ENCODE measurements at places on chromosomes 12 and 14.

DNA sequence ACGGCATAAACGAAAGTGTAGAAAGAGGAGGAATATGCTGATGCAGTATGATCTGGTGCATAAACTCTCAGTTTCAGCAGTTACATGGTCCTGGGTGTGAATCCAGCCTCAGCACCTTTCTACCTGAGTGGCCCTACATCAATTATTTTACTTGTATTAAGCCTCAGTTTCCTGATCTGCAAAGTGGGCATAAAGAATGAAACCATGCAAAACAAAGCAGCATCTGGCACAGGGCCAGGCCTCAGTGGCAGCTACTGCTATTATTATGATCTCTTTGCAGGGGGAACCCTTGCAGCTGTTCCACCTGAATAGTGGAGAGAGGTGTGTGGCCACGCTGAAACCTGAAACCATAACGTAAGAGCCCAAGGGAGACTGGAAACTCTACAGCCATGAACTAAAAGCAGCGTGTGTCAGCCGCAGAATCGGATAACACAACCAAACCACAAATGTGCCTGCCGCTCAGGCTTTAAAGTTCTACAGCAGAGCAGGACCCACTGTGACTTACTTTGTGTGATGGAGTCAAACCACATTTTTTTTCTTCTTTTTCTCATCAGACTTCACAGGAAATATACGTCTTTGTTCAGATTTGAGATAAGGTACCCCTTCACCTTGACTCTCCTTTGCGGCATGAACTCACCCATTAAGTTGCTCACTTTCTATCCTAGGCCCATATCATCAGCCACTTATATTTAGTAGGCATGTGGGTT, 29.2 kb upstream of the FOS start:
- DNase-seq: no peak

- no peak for DNase-seq
Measured at GRCh38 chr14:77622366-77622961, 6.0 kb upstream of the SPTLC2 start.

DNA sequence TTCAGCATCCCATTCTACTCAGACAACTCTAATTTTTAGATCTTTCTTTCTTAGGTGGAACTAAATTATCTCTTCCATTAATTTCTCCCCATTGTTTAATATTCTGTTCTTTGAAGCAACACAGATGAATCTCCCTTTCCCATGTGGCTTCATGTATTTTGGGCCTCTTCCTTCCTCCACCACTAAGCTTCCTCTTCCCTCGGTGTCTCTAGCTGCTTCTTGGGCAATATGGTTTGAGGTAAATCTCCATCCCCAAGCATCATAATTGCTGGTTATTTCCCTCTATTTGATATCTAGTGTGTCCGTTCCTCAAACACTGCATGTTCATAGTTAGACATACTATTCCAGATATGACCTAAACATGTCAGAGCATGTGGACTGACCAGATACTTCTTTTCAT, 119.2 kb downstream of the PELI2 start:
- no peak for DNase-seq

DNA sequence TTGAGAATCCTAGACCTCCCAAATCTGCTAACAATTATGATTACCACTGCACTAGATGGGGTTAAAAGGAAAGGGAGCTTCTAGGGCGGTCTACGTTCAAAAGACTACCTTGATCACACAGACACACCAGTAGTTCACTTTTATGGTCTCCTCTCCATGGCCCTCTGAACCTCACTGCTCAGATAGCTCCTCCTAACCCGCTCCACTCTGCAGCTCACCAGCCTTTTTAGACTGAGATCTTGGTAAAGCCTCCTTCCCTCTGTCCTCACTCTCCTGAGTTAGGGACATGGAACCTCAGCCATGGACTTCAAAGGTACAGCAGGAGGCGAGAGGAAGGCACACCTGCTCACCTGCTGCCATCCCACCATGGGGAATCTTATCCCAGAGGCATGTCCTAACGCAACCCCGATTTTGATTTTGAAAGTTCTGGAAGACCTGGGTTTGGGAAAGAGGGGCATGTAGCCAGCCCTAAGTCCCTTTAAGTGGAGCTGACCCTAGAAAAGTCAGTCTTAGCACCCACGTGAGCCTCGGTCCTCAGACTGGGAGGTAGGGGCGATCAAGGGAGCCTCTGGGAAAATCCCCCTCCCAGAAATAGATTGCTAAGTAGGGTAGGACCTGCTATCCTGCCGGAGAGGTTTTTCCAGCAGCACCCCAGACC, 1.3 kb downstream of the ZNF219 start:
- DNase-seq: no peak

- DNase-seq: no peak
Measured at GRCh38 chr12:88306471-88307069, 164.5 kb downstream of the TMTC3 start.

DNA sequence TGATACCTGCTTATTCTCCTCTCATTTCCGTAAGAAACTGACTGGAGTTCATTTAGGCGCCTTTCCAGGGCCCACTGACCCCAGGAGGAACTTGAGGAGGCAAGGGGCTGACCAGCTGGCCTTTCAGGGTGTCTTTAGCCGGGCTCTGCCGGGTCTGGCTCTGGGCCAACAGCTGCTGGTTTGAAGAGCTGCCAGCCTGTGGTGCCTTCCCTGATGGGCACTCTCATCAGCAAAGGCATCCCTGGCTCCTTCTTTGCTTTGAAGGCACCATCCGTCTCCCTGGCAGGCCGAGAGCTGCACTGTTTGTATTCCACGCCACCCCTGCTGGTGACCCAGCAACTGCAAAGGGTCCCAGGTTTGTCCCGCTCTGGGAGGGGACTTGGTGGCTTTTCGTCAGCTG, 42.0 kb downstream of the IQSEC3 start:
- DNase-seq: no peak

DNA sequence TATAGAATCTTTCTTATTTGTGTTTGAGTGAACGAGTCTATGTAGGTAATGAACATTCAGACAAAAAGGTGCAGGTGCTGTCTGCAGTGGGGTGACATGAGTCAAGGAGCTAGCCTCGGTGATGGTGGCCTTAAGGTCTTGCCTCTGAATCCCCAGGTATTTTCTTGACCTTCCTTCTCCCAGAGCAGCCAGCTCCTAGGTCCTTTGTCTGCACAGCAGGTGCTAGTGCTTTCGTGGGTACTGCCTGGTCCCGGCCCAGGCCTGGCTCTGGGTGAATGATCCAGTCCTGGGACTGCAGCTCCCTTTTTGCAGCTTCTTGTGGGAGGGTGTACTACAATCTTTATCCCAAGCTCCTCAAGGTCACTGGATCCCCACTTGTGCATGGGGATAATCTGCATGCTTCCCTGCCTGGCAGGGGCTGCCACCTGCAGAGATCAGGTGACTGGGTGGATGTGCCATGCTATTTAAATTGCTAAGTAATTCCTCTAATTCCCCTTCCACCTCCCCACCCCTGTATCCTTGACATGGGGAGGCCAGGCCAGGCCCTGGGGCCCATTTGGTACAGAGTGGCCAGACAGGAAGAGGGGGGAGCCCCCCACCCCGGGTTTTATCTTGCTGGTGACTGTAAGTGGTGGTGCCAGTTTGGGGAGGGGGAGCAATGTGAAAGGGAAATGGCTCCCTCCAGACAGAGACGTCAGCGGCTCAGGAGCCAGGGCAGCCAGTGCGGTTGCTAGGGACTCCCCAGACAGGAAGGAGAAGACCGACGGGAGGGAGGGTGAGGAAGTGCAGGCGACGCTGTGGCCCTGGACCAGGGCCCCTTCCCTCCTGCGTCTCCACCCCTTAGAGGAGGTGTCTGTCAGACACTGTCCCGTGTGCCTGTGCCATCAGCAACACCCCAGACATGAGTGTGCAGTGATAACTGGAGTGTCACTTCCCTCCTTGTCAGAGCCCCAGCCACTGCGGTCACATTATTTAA, 6.7 kb downstream of the VASH1 start:
- DNase-seq: no peak

DNA sequence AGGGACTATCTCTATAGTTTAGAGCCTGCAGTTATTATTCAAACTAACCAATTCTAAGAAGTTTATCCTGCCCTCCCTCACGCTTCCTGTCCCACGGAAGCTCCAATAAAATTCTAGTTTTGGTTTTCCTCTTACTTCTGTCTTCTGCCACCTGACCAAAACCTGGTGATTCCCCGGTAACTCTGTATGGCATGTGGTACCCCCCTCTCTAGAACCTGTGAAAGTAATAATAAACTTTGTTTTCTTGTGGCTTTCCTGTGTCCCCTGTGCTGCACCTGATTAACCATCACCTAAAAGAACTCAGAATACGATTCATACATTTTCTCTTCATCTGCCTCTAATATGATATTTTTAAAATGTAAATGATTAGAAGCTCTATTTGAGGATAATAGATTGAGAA, 379.8 kb downstream of the APAF1 start:
- no peak for DNase-seq

DNA sequence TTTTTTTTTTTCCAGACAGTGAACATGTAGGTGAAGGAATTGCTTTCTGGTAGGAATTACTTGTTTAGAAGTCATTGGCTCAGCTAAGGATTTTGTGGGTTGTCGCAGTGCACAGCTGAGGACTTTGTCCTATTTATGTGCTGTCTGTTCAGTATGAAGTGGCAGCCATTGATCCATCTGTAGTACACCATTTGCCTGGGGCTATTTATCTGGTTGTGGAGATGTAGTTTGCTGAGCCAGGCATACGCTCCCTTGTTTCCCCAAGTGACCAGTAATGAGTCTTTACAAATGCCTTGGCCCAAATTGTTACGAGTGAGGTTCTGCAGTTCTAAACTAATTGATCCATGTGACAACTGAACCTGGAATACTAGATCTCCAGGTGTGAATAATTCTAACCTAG, 140.1 kb downstream of the NRXN3 start:
- DNase-seq: no peak

DNA sequence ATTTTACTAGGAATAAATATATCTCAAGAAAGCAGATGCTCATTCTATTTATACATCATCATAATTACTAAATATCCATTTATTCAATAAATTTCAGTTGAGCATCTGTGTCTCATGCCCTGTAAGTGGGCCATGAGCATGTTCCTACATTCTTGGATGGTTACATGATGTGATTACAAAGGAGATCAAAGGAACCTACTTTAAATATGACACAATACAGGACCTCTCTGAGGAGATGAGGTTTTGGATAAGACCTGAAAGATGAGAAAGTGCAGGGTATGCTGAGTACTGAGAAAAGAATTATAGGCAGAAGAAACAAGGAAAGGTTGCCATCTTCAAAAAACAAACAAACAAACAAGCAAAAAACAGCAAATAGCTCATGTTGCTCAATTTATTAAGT, 105.4 kb upstream of the CNTN1 start:
- no peak for DNase-seq

GRCh38 chr14:75543253-75543652, 21.0 kb downstream of the BATF start:
- DNase-seq: no peak

- no peak for DNase-seq
Measured at GRCh38 chr14:36313898-36314297, 6.5 kb downstream of the MBIP start.

- no peak for DNase-seq
Measured at GRCh38 chr14:73909681-73910080, 23.0 kb downstream of the ZNF410 start.

GRCh38 chr12:130583317-130583716, 132.8 kb downstream of the RIMBP2 start:
- DNase-seq: no peak

GRCh38 chr14:24042746-24043145, 9.1 kb upstream of the CARMIL3 start:
- DNase-seq: no peak

DNA sequence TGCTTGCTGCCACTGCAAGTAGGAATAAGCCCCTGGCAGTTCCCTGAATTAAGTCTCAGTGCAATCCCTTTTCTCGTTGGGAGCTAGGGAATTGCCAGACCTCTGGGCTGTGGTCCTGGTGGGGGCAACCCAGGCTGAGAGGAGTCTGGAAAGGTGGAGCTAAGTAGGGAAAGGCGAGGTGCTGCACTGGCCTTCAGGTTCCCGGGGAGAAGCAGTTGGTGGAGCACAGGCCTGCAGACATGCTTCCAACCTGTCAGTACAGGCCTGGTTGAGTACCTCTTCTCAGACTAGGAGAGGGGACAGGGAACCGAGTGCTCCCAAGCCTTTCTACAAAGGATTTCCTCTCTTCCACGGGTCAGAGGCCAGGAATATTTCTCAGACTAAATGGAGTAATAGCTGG, 1.5 kb downstream of the NRIP2 start:
- no peak for DNase-seq

GRCh38 chr14:50425816-50426215, 29.1 kb upstream of the CDKL1 start:
- DNase-seq: no peak

DNA sequence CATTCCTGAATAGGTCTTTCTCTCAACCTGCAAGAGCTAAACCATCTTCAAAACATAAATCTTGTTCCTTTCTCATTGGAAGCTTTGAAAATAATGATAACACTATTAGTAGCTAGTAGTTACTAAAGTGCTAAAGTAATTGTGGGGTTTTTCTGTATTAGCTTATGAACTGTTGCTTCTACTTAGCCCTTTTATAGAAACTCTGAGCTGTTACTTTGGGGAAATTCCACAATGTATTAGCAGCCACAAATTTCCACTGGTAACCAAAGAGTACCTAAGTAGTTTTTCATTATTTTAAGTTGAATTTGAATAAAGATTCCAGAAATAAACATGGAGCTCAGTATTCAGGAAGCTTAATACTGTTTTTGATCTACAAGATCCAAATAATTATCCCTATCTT, 6.4 kb upstream of the MAPK1IP1L start:
- no peak for DNase-seq

DNA sequence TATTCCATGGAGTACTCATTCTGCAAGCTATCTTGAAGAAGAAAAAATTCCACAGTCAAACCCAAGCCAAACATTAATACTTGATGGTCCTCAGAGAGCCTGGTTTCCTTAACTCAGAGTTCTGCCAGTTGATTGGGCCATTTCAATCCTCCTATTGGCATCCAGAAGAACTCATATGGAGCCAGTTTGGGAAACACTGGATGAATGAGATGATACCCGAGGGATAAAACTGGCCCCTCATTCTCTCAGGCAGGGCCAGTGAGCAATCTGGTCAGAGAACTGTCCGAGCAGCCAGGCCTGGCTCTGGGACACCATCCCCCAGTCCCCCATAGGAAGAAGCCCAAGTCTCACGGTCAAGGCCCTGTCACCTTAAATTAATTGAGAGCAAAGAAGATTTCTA, 48.8 kb downstream of the NUAK1 start:
- no peak for DNase-seq

DNA sequence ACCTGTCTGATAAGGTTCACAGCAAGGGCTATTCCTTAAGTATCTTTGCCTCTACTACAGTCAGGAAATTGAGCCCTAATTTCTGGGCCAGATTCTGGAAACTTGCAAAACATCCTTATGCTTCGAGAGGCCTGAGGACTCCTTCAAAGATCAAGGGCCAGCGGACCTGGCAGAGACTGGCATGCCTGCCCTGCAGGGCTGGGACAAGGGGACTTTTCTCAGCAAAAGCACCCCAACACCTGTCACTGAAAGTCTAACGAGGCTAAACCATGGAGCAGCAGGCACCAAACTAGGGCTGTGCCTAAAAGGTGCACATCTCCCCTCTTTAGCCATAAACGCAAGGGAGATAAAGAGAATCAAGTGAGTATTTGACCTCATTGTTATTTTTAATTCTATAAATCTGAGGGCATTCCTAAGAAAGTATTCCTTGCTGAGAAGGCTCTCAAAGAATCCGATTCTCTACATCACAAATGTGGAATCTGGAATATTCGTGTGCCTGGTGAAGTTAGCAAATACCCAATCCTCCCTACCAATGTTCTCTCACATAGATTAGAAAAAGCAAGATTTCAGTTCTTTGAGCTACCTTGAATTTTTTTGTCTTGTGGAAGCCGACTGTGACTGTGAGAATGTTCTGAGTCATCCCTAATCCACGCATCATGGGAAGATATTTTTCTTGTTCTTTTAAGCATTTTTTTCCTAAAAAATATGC, 328.2 kb upstream of the NOVA1 start:
- no peak for DNase-seq

- DNase-seq: no peak
Measured at GRCh38 chr14:93042968-93043940, 72.5 kb downstream of the ITPK1 start.
